ENCODE measurements at places on chromosomes 7 and 10.

DNA sequence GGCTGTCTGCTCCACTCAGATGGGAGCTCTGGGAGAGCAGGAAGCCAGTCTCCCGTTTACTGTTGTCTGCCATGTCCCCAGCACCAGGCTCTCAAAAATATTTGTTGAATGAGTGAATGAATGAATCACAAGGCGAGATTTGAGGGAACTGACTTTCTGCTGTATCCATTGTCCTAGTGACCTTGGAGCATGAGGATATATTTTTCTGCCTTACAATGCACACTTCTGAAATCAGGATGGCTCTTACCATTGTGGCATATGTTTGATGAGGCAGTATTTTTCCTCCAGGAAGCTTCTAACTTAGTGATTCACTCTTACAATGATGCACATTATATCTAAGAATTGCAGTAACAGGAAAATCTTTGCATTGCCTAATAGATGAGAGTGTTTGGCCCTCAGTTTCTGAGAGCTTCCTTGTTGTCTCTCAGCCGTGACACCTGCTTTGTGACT, 136.4 kb downstream of the RPS24 start:
- DNase-seq: no peak

- peak; percentile 18 for DNase-seq
Observed at GRCh38 chr7:98930921-98931320, 52.6 kb downstream of the TRRAP start.

DNA sequence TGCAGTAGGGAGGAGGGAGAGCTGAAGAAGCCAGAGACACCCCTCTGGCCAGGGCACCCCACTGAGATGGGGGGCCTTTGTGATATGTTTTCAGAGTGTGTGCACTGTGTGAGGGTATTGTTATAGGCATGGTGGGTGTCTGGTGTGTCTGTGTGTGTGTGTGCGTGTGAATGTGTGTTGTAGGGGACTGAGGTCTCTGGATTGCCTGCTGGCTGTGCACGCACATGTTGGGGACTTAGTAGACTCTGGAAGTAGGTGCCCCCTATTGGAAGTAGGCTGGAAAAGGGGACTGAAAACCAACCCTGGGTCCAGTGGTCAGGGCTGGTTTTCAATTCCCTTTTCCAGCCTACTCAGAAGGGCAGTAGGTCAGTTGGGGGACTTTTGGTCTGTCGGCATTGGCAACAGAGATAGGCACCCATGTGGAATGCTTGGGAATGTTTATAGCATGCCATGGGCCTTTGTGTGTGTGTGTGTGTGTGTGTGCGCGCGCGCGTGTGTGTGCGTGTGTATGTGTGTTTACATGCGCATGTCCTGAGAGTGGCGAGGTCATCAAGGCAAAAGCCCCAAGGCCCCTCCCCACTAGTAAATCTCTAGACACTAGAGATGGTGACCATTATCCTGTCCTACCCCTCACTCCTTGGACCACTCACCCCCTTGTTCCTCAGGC, 78.8 kb downstream of the HIF1AN start:
- no peak for DNase-seq

GRCh38 chr7:124462249-124462648, 303.3 kb downstream of the GPR37 start:
- no peak for DNase-seq

All from T-helper 1 cell (primary cell).